ENCODE measurements at places on chromosomes 3 and 15.

DNA sequence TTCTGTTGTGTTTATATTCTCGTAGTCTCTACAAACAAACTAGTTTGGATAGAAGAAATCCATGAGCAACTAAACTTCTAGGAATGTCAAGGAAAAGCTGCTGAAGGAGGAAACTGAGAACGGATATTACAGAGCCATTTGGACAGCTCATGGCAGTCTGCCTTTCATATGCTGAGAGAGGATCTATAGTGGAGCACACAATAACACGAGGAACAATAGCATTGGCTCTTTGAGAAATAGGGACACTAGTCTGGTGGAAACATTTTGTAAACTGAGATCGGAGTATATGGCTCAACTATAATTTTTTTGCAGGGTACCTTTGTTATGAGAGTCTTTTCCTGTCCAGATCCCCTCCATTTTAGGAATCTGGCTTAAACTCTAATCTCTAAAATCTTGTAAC, 200.5 kb downstream of the CLSTN2 start:
- no peak for DNase-seq

GRCh38 chr3:128487813-128488635, 5.0 kb downstream of the GATA2 start:
- DNase-seq = no peak

- no peak for DNase-seq
These were observed 47.5 kb upstream of the LIMD1 start for GRCh38 chr3:45546716-45547701.

GRCh38 chr3:36893137-36893557, 51.7 kb downstream of the TRANK1 start:
- DNase-seq = no peak

- no peak for DNase-seq
These were observed 111.7 kb downstream of the NUP210 start for GRCh38 chr3:13308380-13308801.

- no peak for DNase-seq
These were observed 523.1 kb downstream of the ROBO2 start for GRCh38 chr3:77563012-77563411.

DNA sequence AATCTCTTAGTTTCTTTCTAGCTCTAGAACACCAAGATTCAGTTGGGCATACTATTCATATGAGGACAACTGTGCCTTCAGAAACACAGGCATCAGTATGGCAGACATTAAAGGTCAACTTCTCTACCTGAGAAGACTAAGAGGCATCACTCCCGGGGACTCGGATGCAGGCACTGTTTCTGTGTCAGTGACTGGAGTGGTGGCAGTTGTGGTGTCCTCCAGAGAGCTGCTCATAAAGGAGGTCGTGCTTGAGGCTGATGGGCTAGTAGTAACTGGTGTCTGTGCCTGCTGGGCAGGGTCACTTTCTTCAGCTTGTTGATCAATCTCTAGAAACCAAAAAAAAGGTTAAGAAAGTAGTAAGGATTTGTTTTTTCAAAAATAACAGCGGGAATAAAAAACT, 75.2 kb downstream of the FBXL22 start:
- no peak for DNase-seq

DNA sequence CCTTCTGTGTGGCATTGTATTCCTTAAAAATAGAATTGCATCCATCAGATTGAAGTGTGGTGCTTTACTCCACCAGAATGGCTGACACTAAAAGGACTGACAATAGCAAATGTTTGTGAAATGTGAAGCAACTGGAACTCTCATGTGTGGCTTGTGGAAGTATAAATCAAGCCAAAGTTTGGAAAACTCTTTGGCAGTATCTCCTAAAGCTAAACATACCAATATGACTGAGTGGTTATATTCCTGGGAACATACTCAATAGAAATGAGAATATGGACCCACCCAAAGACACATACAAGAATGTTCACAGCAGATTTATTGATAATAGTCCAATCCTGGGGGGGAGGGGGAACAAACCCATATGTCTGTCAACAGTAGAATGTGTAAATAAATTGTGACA, 87.1 kb downstream of the RARB start:
- no peak for DNase-seq

DNA sequence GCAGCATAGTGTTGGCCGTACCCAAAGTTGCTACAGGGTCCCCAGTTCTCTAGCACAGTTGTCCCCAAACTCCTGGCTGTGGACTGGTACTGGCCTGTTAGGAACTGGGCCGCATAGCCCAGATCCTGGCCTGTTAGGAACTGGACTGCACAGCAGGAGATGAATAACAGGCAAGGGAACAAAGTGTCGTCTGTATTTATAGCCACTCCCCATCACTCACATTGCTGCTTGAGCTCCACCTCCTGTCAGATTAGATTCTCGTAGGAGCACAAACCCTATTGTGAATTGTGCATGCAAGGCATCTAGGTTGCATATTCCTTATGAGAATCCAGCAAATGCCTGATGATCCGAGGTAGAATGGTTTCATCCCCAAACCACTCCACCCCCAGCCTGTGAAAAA, 604.0 kb upstream of the LMCD1 start:
- DNase-seq = no peak

- no peak for DNase-seq
These were observed 13.8 kb downstream of the HDAC11 start for GRCh38 chr3:13493867-13494441.

GRCh38 chr3:176920766-176921160, 276.5 kb downstream of the TBL1XR1 start:
- DNase-seq = no peak

- DNase-seq = no peak
These were observed 19.2 kb downstream of the CPA3 start for GRCh38 chr3:148884261-148884660.

DNA sequence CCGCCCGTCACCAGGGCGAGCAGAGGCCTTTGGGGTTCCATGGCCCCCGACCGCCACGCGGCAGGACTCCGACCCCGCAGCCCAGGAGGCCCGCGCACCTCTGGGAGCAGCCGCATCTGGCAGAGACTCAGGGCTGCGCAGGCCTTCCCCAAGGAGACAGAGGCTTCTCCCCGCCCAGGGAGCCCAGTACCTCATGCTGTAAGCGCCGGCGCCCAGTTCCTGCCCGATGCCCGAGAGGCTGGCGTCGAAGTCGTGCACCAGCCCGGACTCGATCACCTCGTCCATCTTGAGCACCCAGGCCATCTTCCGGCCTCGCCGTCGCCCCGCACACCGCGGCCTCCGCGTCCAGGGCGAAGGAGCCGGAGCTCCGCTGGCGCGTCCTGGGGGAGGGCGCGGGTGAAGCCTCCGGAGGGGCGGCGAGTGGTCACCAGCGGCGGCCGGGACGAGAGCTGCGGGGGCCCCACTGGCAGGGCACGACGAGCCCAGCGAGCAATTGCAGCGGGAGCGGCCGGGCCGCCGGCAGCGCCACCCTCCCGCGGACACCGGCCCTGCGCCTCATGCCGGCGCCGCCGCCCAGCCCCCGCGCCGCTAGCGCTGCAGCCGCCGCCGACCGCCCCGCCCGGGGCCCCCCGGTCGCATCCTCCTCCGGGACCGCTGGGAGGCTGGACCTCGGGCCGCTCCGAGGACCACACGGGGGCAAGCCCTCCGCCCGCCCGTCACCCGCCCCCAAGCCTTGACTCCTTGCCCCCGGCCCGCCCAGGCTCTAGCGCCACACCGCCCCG, 468 bp downstream of the UBP1 start:
- peak; percentile 42 for DNase-seq

GRCh38 chr3:46030626-46031025, 3.3 kb upstream of the XCR1 start:
- DNase-seq = no peak

GRCh38 chr3:78255403-78255802, 1215.5 kb downstream of the ROBO2 start:
- DNase-seq = no peak

DNA sequence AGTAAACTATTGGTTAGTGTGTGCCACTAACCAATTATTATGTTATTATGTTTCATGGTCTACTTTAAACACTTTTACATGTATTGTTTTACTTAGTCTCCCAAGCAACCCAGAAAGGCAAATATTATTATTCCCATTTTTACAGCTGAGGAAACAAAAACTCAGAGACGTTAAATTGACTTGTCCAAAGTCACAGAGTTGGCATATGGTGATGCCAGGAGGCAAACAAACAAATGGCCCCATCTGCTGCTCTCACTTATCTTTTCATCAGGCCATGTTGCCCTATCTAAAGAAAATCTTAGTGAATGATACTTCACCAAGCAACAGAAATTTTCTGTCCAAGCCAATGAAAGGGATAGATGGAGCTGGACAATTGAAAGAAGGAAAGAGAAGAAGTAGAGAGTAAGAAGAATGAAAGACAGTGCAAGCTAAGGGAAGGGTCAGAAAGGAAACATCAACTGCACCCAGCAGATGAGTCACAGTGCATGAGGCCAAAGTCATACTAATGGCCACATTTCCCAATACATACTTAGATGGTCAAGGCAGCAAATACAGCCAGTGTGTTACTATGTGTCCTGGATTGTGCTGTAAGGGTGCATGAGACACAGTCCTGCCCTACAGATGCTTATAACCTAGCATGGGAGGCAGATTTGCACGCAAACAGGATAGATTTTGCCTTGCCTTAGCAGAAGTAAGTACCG, 266.9 kb downstream of the KCNMB2 start:
- DNase-seq = no peak

- no peak for DNase-seq
These were observed 394.0 kb downstream of the FOXP1 start for GRCh38 chr3:71189480-71189879.

DNA sequence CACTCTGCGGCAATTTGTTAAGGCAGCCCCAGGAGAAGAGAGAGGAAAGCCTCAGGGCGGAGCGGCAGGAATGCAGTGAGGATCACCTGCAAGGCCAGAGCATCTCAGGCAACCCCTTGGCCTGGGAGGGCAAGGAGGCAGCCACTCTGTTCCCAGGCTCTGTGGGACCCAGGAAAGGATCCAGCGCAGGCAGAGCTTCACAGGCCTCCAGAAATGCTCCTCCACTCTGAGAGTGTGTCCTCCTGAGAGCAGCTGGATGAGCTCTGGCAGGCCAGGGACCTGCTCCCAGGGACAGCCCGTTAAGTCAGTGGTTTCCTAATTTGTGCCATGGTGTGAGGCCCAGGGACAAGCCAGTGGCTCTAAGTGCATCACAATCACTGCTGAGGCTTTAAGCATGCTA, 35.2 kb downstream of the RAB6B start:
- DNase-seq = no peak

DNA sequence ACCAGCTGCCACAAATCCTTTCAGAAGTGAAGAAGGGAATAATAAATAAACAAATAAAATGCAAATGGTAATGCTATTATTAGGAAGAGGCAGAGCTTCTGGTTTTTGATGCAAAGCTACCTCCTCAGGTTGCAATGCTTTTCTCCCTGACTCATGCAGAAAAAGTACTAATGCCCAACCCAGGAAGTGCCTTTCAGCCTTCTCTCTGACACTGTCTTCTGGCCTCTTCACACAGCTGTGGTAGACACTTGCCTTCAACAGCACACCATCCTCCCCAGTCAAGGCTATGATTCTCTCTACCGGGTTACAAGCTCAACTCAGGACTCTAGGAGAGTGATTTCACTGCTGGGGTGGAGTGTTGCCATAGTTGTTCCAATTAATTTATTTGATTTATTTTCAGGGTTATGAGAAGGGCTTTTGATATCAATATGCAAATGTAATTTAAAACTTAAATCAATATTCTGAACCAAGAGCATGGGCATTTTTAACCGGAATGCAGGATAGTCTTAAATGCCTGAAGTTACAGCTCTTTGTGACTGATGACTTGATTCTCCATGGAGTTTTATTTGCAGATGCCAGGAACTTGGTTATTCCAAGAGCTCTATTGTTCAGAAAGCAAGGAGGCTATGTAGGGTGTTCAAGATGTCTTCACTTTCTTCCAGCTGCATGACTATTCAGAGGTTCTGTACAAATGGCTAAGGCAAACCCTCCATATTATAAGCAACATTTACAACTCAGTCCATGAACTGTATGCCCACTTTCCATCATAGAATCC, 27.1 kb upstream of the GALNT15 start:
- no peak for DNase-seq

DNA sequence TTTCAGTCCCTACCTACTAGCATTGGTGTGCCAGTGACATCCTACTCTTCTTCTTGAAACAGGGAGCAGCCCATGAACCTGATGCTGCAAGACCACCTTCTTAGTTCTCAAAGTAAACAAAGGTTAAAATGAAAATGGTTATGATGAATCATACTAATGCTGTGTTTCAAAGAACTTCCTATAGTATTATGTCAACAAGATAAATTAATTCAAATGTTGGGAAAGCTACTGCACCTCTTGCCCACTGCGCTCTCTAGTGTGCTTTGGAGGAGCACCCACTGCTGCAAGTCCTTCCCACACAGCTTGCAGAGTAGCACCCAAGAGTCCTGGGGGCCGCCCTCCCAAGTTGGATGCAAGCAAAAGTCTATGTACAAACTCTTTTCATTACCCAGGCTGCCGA, 81.1 kb downstream of the CD200R1L start:
- DNase-seq = no peak

DNA sequence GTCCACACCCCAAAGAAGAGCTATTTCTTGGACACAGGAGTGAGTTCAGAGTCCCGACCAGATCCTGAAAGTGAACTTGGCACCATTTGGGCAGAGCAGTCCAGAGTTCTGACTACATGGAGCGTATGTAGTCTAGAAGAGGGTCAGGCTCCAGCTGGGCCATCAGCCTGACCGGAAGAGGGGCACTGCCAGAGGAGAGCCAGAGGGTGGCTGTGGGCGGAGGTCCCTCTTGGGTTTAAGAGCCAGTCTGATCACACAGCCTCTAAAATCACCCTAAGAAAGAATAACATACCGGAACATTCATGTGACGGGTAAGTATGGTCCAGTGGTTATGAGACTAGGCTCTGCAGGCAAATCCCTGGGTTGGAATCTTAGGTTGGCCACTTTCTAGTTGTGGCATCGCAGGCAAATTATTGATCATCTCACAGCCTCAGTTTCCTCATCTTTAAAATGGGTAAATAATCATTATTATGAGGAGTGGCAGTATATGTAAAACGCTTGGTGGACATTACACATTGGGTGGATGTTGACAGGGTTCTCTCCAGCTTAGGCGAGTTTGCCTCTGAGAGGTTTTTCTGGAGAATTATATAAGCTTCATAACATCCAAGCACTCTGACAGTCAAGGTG, 2.1 kb upstream of the RAP2B start:
- DNase-seq = no peak

DNA sequence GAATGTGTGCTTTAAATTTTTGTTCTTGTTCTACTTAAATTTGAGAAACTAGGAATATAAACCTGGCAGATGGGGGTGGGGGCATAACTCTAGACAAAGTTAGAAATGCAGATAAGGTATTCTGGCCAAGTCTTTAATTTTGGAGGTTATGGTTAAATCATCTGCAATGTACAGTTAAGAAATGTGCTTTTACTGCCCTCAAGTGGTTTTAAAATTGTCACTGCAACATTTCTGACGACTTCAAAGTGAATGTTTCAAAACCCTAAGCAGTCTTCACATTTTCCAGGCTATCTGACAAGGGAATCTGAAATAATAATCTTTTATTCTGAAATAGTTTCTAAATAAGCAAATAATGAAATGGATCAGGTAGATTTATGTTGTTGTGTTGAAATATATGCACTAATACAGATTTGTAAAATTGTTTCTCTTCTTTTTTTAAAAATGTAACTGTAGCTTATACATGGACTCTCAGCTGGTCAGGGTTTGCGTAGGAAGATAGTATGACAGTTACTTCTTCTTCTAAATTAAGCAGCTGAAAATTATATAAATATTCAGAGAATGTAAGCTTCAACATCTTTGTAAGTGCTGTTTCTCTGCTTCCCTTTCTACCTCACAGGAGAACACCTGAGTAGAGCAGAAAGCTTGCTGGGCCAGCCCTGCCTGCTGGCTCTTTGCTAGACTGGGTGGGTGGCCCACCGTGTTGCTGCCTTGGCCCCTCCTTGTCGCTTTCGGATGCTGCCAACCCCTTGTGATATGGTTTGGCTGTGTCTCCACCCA, 45.0 kb downstream of the SUCNR1 start:
- no peak for DNase-seq

GRCh38 chr3:142180761-142181362, 31.5 kb upstream of the TFDP2 start:
- DNase-seq = no peak

All from activated CD4-positive, CD25-positive, alpha-beta regulatory T cell (primary cell).